Stimulated activated CD4-positive, alpha-beta T cell treated with anti-CD3 and anti-CD28 coated beads, TNF-alpha, amount 100 ng/mL, for 24 hours (primary cell): ENCODE measurements at places on chromosomes 1 and 21.

DNA sequence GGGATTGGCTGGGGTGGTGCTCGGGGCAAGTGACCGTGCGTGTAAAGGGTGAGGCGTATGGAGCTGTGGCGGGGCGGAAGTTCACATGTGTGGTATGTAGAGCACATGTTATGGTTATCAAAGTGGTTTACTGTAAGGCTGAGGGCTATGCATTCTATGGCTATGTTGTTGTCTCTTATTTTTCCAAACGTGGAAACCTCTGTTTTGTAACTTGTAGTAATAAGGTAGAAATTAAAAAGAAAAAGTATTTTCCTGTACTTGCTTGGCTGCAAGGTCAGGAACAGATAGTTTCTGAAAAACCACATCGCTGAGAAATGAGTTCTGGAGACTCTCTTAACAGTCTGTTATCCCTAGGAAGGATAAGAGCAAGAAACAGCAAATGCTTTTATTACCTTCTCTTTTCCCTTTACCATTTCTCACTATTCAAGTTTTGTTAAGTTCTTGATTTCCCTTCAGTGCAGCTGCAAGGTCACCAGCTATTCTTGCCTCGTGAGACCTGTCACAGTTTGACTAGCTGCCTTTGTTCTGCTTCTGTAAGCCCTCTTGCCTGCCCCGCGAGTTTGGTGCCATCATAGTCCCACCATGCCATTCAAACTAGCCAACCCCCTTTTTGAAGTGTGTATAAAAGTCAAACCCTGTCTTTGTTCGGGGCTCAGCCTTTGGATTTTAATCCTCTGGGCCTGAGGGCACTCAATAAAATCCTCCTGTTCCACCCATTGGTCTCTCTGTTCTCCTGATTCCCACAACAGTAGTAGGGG, 9.5 kb downstream of the RNU1-2 start:
- no peak for DNase-seq

DNA sequence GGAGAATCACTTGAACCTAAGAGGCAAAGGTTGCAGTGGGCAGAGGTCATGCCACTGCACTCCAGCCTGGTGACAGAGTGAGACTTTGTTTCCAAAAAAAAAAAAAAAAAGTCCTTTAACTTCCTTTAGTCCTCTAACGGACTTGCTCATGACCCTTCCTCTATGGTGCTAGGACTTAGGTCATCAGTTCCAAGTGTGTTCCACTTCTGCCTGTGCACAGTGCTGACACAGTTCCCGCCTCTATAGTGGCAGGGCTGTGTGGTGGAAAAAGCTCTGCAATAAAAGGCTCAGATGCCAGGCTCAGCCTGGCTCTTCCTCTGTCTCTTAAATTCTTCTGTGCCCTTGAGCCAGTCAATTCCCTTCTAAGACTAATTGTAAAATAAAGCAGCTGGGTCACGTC, 22.0 kb downstream of the CC2D1B start:
- no peak for DNase-seq

DNA sequence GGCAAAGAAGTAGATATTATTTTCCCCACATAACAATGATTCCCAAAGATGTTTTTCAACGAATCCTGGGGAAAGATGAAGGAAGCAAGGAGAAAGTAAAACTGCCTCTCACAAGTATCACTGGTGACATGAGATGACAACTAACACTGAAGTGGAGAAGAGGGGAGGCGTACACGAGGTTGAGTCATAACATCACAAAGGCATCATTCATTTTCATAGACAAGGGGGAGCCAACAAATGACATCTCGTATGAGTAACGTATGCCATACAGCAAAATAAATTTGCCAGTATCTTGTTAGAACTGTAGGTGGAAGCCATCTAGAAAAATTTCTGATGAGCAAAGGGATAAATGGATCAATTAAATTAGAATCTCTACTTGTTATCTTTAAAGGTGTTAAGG, 56.6 kb downstream of the ATP1B1 start:
- DNase-seq = no peak

DNA sequence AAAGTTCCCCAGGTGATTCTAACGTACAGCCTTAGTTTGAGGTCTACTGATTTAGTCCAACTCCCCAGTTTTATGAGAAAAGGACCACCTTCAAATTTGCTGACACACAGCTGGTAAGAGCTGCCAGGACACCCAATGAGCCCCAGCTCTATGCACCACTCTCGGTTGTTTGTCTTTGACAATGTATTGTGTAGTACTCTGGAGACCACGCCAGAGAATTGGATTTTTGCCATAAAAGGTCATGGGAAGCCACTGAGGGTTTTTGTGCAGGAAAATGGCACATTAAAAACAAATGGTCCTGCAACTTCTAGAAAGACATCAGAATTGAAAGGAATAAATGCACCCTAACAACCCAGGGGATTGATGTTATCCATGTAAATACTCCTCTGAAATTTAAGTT, 7.1 kb upstream of the IER5 start:
- no peak for DNase-seq

- DNase-seq = no peak
Observed at GRCh38 chr1:63828322-63829044, 54.7 kb downstream of the ROR1 start.

GRCh38 chr1:63679076-63679475, 85.9 kb downstream of the PGM1 start:
- DNase-seq = no peak

- no peak for DNase-seq
Observed at GRCh38 chr1:1302951-1303509, 4.7 kb downstream of the ACAP3 start.

DNA sequence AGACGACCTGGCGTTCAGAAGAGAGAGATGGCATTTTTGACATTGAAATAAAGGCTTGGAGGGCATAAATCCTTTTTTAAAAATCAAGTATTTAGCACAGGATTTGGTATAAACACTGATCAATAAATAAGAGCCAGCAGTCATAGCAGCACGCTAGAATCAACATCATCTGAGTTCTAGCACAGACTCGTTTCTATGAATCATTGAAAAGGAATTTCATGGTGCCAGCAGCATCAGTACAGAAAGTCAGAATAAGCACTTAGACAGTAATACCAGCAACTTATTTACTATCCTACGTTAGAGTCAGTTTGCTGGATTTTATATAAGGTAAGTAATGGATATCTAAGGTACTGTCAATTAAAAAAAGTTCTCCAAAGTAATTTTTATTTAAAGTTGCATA, 119.3 kb downstream of the HLCS start:
- no peak for DNase-seq

DNA sequence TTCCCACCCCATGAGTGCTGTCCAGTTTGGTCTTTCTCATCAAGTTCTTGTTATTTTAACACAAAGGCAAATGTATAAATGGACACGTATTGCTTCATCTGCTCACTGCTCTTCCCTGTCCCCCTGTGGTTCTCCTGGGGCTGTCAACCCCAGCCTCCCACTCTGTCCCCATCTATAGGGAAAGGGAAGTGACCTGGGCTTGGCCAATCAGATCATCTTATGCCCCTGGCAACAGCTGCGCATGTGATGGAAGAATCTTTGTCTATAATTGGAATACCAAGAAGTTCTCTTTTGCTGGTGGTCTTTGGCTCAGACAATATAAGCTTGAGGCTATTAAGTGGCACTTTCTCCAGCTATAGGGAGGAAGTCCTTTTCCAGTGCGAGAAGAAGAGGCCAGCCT, 4.7 kb upstream of the CCSAP start:
- no peak for DNase-seq

- DNase-seq = no peak
Observed at GRCh38 chr1:10796029-10796944, at the start of gene CASZ1. Gene CASZ1, minus strand, starts transcription at chr1:10796646. Its CDS starts 102,757 bp downstream, at chr1:10693889.

- no peak for DNase-seq
Observed at GRCh38 chr1:224521904-224522734, 87.5 kb upstream of the WDR26 start.

- no peak for DNase-seq
Observed at GRCh38 chr21:16176570-16176969, 446.8 kb downstream of the USP25 start.

- DNase-seq = no peak
Observed at GRCh38 chr1:10637834-10638558, 158.4 kb downstream of the CASZ1 start.
